Activated CD4-positive, alpha-beta T cell treated with anti-CD3 and anti-CD28 coated beads, Interleukin-2, amount 50 U/mL, for 1 hour (primary cell): ENCODE measurements at places on chromosomes 12 and 14.

DNA sequence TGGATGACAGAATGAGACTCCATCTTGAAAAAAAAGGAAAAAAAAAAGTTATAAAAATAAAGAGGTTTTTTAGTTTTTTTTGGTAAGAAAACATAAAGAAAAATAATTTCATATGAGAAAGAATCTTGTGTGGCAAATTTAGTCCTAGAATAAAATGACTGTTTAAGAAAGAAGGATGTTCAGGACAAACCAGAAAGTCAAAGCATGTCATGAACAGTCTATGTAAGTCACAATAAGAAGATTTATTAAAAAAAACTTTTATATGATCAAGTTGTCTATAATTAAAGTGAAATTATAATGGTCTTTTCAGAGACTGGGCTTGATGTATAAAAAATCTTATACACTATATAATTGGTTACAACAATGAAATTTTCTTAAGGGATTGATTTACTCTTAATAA is 68.1 kb upstream of the HECTD1 start:
- DNase-seq, result no peak

GRCh38 chr14:101590062-101590461 is 28.8 kb downstream of the DIO3 start:
- DNase-seq, result no peak

DNA sequence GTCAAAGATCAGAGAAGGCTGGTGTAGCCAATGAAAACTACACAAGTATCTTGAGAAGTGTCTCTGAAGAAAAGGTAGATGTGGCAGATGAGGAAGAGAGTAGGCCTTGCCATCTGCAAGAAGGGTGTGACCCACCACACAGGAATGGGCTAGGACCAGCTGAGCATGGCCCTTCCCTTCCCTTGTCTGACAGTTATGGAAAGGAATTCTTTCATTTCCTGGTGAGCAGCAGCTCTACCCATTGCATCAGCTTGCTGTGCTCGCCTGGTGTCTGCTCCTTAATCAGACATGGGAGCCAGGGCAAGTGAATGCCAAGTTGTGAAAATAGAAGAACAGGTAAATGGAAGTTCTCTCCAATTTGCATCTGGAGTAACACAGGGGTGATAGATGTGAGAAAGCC is 145.2 kb upstream of the KRR1 start:
- no peak for DNase-seq

GRCh38 chr14:77838831-77839511 is 39.1 kb downstream of the ADCK1 start:
- DNase-seq, result no peak

DNA sequence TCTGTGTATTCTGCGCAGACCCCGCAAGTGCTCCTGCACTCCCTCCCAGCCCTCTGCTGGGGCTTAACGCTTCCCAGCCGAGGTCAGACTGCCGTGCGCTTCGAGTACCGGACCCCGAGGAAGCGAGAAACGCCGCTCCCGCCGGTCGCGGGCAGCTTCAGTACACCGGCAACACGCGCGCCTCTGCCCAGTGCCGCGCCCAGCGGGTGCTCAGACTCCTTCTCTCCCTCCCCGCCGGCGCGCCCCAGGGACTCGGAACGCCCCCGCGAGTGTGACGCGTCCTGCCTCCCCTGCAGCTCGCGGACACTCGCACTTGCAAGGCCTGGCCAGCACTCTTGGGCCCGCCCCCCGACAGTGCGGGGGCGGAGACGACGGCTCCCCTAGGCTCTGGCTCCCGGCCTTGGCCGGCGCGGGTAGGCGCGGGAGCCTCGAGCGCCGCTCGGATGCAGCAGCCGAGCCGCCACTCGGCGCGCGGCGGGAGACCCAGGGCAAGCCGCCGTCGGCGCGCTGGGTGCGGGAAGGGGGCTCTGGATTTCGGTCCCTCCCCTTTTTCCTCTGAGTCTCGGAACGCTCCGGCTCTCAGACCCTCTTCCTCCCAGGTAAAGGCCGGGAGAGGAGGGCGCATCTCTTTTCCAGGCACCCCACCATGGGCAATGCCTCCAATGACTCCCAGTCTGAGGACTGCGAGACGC is at the start of gene PTGER2:
Gene PTGER2, plus strand, starts transcription at position 410 of the 692 bp plus-strand sequence. Its CDS starts 237 bp downstream, at position 647.
- peak; percentile 64 for DNase-seq

GRCh38 chr14:89137526-89138163 is 279.4 kb downstream of the FOXN3 start:
- DNase-seq, result no peak

DNA sequence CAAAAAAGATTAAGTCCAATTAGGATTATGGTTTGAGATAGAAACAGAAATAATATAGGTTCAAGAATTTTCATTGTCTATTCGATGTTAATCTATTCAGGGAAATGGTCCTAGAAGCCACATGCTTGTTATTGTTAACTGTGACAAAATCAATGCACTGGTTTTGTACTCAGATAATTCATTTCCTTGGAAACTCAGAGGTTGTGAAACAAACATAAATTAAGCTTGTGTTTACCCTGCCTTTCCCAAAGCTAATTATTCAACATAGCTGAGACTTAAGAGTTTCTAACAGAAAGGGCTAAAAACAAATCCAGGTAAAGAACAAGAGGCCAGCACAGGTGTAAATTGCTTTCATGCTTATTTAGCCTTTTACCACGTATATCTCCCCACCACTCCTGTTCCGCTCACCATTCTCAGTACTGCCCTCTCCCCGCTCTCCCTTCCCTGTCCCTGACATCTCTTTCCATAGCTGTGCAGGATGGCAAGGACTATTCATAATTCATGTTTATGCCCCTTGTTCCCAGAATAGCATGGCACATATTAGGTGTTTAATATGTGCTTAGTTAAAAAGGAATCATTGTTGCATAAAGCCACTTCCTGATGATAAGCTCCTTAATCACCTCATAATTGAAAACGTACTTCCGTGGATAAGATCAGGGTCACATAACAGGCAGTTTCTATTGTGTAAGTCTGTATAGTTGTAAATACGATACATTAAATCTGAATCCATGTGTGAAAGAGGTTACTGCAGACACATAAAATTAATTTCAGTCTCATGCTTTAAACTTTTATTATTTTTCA is 131.8 kb upstream of the USP15 start:
- no peak for DNase-seq

GRCh38 chr14:105971593-105972500 is 445.5 kb downstream of the TMEM121 start:
- DNase-seq, result no peak

GRCh38 chr14:90514015-90514398 is 117.2 kb downstream of the CALM1 start:
- DNase-seq, result no peak

DNA sequence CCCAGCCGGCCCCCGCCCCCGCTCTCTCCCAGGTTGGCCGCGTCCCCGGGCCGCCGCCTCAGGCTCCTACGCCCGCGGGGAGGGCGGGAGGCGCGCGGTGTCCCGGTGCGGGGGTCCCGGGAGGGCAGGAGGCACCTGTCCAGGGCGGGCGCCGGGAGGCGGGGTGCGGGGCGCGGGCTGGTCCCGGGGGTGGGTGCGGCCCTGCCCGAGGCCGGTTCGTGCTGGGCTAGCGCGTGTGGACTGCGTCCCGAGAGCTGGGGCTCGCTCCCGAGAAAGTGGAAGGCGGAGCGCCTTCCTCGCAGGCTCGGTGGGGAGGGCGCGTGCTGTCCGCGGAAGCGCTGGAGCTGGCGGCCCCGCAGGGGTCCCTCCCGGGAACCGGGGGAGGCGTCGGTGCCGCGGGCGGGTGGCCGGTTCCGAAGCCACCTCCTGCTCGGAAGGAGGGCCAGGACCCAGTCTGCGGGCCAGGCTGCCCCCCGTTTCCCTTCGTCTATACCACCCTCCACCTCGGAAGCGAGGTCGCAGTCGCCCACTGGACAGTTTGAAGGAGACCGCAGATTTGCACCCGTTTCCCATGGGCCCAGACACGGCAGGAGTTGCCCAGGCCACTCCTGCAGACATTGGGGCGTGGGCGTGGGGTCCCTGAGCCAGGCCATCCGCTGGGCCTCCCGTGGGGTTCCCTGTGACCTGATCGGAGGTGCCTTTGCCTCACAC is 636 bp downstream of the ZFYVE21 start:
- no peak for DNase-seq

DNA sequence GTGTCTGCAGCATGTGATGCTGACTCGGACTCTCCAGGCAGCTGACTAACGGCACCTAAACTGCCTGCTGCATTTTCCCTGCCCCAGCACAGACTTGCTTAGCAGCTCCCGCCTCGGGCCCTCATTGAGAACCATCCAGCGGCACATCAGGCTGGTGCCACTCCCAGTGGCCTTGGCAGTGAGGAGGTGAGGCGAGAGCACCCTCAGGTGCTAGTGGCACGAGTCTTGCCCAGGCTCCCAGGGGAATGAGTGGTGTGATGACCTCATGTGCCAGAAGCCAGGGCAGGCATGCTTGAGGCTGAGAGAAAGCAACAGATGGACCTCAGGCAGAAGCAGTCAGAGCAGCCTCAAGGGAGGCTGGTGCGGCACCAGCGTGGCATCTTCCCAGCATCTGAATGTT is 60.2 kb downstream of the PRKCH start:
- no peak for DNase-seq

GRCh38 chr12:52229836-52230343 is 3.2 kb upstream of the KRT7 start:
- DNase-seq, result no peak

- DNase-seq, result no peak
Measured at GRCh38 chr14:35826952-35827416, 846 bp downstream of the BRMS1L start.

- DNase-seq, result no peak
Measured at GRCh38 chr12:93777254-93777653, 100.1 kb downstream of the CRADD start.

GRCh38 chr14:82537831-82538230 is 1004.2 kb upstream of the SEL1L start:
- no peak for DNase-seq

DNA sequence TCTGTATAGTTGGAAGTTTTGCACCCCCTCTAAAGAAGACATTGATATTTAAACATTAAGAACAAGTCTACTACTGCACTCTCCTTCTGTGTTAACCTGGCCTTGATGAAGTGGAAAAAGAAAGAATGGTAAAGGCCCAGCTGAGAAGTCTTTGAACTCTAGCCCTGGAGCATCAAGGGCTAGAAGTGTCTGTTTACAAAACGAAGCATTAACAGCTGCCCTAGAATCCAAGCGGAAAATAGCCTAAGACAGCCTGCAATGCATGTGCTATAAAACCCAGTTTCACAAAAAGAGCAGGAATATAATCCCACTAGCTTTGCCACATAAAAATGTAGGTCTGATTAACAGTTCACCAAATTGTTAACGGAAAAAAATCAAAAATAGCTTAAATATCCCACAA is 60.5 kb downstream of the NUMB start:
- DNase-seq, result no peak

GRCh38 chr14:89588016-89588415 is 171.0 kb upstream of the FOXN3 start:
- no peak for DNase-seq

GRCh38 chr14:32939254-32940065 is 781 bp downstream of the NPAS3 start:
- DNase-seq, result no peak

- DNase-seq, result no peak
Measured at GRCh38 chr12:40031965-40032364, 73.9 kb downstream of the SLC2A13 start.

GRCh38 chr14:31792726-31793125 is 231.5 kb downstream of the NUBPL start:
- DNase-seq, result no peak

GRCh38 chr14:23024612-23025075 is 10.1 kb downstream of the PSMB5 start:
- DNase-seq, result no peak

- DNase-seq, result no peak
Measured at GRCh38 chr12:19105463-19105862, 24.1 kb upstream of the PLEKHA5 start.

DNA sequence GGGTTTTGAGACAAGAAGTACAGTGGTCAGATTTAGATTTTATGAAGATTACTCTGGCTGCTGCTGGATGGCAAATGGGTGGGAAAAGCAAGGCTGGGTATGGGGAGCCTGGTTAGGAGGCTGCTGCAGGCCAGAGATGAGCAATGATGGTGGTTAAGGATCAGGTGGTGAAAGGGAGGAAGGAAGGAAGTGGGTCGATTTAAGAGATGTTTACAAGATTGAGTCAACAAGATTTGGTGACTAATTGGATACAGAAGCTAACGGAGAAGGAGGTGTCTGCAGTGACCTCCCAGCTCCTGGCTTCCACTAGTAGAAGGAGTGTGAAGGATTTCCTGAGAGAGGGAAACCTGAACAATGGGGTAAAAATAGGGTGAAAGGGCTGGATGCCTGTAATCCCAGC is 18.7 kb downstream of the NOS1 start:
- no peak for DNase-seq

GRCh38 chr12:10249690-10250455 is 37.2 kb downstream of the GABARAPL1 start:
- no peak for DNase-seq

DNA sequence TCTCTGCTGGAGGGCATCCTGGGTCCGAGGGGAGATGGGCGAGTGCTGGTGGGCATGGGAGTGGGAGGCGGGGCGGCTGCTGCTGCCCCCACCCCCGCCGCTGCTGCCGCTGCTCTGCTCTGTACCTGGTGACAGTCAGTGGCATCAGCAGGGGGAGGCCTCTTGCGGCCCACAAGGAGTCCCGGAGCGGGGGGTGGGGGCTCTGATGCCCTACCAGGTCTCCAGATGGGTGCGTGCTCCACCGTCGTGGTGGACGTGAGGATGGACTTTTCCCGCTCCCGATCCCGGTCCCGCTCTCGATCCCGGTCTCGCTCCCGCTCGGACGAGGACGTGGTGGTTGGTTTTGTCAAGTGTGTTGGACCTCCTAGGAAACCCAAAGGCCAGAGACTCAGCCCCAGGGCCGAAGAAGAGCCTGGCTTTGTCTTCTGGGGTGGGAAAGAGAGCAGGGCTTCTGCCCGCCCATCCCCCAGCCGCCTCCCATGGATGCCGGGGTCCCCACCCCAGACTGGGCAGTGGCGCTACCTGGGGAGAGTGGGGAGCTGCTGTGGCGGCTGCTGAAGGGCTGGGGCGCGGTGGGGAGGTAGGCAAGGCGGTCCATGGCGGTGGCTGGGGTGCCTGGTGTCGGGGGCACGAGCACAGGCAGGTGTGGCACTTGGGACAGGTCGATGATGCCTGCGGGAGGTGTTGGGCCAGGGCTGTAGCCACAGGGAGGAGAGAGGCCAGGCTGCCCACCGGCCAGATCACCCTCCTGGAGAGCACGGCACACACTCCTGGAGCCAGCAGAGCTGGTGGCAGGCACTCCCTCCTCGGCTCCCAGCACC is 45.4 kb downstream of the RFLNA start:
- DNase-seq, result no peak

DNA sequence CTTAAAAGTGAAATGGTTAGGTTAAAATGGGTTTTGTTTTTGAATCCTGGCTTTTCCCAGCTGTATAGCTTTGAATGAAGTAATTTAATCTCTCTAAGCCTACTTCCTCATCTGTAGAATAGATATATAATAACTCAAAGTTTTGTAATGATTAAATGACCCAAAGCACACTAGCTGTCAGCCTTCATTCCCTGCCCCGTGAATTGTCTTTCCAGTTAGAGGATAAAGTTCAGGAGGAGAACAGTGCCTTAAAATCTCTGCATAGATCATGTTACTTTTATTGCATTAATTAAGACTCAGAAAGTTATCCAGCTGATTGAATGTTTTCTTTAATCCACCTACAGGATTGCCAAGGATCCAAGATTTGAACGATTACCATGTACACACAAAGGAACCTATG is 19.4 kb downstream of the FCF1 start:
- DNase-seq, result no peak

- no peak for DNase-seq
Measured at GRCh38 chr12:71440763-71441748, 1.5 kb downstream of the LGR5 start.
